Testis (tissue), 5 donors: ENCODE measurements at places on chromosomes 5 and 9.

- DNase-seq = no peak
- H3K27ac ChIP-seq = peak overlapping the region; percentile 20
- H3K36me3 ChIP-seq = no peaks in the 10 kb centered on the region
- H3K27me3 ChIP-seq = no peaks in the 10 kb centered on the region
- H3K4me3 ChIP-seq = no peak overlapping the region
Observed at GRCh38 chr9:97660340-97660739, 26.7 kb downstream of the NCBP1 start.

DNA sequence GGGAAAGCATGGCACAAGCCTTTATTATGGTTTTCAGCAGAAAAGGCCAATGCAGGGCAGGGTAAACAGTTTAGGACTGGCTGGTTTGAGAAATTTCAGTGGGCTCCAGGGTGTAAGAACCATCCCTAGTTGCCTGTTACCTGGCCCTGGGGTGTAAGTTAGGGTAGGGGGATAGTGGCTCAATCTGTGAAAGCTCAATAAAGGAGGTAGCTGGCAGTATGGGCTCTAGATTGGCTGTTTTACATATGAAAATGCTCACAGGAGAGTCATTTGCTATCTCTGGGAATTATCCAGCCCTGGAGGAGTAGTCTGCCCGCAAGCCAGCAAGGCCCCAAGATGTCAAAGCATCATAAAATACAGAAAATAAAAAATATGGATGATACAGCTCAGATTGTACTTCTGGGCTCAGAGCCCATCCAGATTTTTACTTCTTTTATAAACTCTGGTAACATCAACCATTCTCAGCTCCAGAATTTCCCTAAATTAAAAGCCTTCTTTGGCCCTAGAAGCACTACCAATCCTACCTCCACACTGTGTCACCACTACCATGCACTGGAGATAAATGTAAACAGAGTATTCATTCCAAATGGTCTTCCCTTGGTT is 31.1 kb downstream of the SSBP2 start:
- H3K27me3 ChIP-seq = no peaks in the 10 kb centered on the region
- no peak for DNase-seq
- H3K36me3 ChIP-seq = no peaks in the 10 kb centered on the region
- H3K4me1 ChIP-seq = peaks cover 12% of the 10 kb centered on the region
- no peak overlapping the region for H3K27ac ChIP-seq

- H3K27me3 ChIP-seq = no peaks in the 10 kb centered on the region
- no peak for DNase-seq
- no peak overlapping the region for H3K27ac ChIP-seq
- no peak overlapping the region for H3K4me3 ChIP-seq
Observed at GRCh38 chr9:72012646-72013045, 47.8 kb downstream of the C9orf57 start.

- no peak overlapping the region for H3K27ac ChIP-seq
- H3K27me3 ChIP-seq = no peaks in the 10 kb centered on the region
- H3K4me3 ChIP-seq = peak overlapping the region; percentile 57
Observed at GRCh38 chr9:136051837-136052471, 43.1 kb downstream of the NACC2 start.

GRCh38 chr5:18010053-18010452 is 375.8 kb downstream of the TAF11L14 start:
- DNase-seq = no peak
- H3K27ac ChIP-seq = no peak overlapping the region
- H3K4me3 ChIP-seq = no peak overlapping the region
- no peaks in the 10 kb centered on the region for H3K36me3 ChIP-seq

- no peaks in the 10 kb centered on the region for H3K4me1 ChIP-seq
- no peak for DNase-seq
- H3K4me3 ChIP-seq = no peak overlapping the region
- H3K36me3 ChIP-seq = no peaks in the 10 kb centered on the region
- no peaks in the 10 kb centered on the region for H3K27me3 ChIP-seq
- no peak overlapping the region for H3K27ac ChIP-seq
Observed at GRCh38 chr5:57258943-57259342, 85.1 kb downstream of the GPBP1 start.

DNA sequence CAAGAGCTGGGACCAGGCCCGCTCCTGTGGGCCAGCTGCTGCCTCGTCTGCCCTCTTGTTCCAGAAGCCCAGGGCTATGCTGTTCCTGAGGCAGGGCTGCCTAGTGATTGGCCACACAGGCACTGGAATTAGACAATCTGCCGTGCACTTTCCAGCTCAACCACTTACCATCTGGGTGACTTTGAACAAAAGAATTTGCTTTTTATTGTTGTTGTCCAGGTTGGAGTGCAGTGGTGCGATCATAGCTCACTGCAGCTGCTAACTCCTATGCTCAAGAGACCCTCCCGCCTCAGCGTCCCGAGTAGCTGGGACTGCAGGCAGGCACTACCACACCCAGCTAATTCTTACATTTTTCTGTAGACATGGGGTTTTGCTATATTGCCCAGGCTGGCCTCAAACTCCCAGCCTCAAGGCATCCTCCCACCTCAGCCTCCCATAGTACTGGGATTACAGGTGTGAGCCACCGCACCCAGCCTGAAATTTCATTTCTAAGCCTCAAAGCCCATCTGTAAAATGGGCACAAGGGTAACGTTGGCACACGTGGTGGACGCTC is 1.2 kb upstream of the NEK6 start:
- H3K4me1 ChIP-seq = peaks cover 22% of the 10 kb centered on the region
- DNase-seq = no peak
- no peak overlapping the region for H3K27ac ChIP-seq
- H3K27me3 ChIP-seq = no peaks in the 10 kb centered on the region
- no peaks in the 10 kb centered on the region for H3K36me3 ChIP-seq
- no peak overlapping the region for H3K4me3 ChIP-seq

GRCh38 chr9:101787891-101788290 is 49.4 kb upstream of the GRIN3A start:
- H3K36me3 ChIP-seq = no peaks in the 10 kb centered on the region
- H3K27ac ChIP-seq = no peak overlapping the region
- H3K4me3 ChIP-seq = no peak overlapping the region
- H3K4me1 ChIP-seq = no peaks in the 10 kb centered on the region
- H3K27me3 ChIP-seq = no peaks in the 10 kb centered on the region

DNA sequence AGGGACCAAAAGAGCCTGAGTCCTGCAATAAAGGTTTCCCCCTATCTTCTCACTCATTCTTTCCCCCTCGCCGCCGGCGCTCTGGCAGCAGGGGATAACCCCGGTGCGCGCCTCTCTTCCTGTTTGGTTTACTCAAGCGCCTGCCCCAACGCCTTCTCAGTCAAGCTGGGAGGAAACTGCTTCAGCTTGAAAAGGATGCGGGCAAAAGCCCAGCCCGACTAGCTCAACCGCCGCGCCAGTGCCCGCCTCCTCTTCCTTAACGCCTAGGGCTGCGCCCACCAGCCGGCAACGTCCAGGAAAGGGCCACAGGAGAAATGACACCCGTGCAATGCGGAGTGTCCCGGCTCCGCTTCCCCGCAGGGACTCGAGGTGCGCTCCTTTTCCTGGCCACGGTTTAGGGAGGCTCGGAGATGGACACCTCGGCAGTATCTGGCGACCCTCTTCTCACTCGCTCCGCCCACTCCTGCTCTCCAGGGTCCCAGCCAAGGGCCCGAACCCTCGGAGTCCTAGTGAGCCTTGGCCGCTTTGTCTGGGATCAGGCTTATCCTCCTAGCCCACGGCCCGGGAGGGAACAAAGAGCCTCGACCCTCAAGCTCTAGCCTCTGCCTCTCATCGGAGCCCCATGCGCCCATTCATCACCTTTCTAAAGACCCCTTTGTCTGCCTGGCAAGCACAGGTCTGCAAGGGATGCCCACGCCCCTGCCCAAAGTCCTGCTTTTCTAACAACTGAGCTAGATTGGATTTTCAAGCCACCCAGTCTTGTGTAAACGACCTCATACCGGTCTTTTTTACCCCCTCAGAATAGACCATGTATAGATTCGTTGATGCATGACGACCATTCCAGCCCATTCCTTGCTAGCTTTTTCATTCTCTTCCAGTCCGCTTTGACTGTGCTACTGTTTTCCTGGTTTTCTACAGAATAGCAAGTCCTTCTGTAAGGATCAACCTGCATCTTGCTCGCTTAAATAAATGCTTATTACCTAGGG is 2.0 kb downstream of the ST8SIA4 start:
- peak; percentile 56 for DNase-seq
- H3K27me3 ChIP-seq = no peaks in the 10 kb centered on the region
- peaks cover 3% of the 10 kb centered on the region for H3K4me1 ChIP-seq
